WTC11 (cell line): ENCODE measurements at places on chromosomes 3 and 15.
A peak's percentile ranks its signal among the peaks of the same experiment; 100 is the strongest.

GRCh38 chr3:23836536-23837230, 30.9 kb downstream of the UBE2E1 start:
- DNase-seq, result no peak
- peaks cover 52% of the 10 kb centered on the region for H3K4me1 ChIP-seq
- H3K4me3 ChIP-seq, result no peak overlapping the region
- peak overlapping the region; percentile 84; the same call in 1 of the 2 replicates for H3K27ac ChIP-seq
- no peaks in the 10 kb centered on the region for H3K27me3 ChIP-seq

GRCh38 chr3:78481050-78481449, 1286.7 kb downstream of the ROBO1 start:
- H3K27ac ChIP-seq, result no peak overlapping the region
- DNase-seq, result no peak
- H3K4me3 ChIP-seq, result no peak overlapping the region
- no peaks in the 10 kb centered on the region for H3K27me3 ChIP-seq
- peaks cover 30% of the 10 kb centered on the region for H3K4me1 ChIP-seq
- peaks cover 10% of the 10 kb centered on the region for H3K36me3 ChIP-seq

GRCh38 chr3:138888560-138888959, 53.8 kb upstream of the PIK3CB start:
- no peaks in the 10 kb centered on the region for H3K36me3 ChIP-seq
- no peak overlapping the region for H3K27ac ChIP-seq
- H3K4me1 ChIP-seq, result no peaks in the 10 kb centered on the region
- no peak overlapping the region for H3K4me3 ChIP-seq

DNA sequence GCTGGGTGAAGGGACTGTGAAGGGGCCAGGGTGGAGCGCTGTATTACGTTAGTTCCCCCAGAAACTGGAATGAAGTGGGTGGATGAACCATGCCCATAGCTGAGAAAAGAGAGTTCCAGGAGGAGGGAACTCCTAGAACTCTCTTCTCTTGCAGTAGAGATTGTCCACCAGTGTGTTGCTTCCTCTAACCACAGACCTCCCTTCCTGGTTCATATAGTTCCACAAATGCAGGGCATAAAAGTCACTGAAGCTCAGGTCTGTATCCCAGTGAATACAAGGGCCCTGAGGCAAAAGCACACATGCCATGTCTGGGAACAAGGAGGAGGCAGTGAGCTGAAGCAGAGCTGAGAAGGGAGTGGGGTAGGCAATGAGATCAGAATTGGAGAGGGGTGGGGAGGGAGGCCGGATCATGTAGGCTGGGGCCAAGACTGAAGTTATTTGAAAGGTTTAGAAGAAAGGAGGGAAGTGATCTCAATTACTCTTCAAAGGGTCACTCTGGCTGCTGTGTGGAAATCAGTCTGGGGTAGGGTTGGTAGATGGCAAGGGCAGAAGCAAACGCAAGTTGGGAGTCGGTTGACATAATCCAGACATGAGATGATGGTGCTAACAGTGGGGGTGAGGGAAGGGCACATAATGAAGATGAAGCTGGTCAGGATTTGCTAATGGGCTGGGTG, 6.5 kb downstream of the A4GNT start:
- DNase-seq, result no peak
- H3K27ac ChIP-seq, result no peak overlapping the region
- 0 out of 2 replicates have a peak, but pooled peaks cover 4% of the 10 kb centered on the region for H3K4me1 ChIP-seq
- no peaks in the 10 kb centered on the region for H3K27me3 ChIP-seq
